Endothelial cell (in vitro differentiated cells): ENCODE measurements at places on chromosomes 4 and X. TPM values are rescaled to one million over a fixed set of nuclear protein-coding genes. Genes with fewer than 3 reads are reported as not detected.

DNA sequence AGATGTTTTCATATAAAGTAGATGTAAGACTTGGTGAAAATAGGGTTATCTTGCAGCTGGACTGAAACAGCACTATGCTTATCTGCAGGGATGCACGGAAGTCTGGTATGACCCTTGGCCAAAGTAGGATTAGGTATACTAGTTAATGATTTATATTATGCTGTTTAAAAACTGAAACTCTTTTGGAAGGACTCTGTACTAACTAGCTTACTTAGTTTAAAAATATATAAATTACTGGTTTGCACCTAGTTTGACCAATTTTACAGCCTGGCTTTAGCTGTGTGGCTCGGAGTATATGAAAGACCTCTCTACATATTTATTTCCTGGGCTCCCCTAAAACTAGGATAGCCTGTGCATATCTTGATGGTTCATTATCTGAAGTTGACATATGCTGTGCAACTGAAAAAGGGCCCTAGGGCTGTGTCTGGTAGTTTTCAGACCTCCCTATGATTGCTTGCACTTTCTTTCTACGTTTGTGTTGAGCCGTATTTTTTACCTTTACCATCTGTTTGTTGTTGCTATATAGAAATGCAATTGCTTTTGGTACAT is 89.2 kb downstream of the TMEM144 start:
- no peaks in the 10 kb centered on the region for H3K4me1 ChIP-seq
- H3K27me3 ChIP-seq: peaks cover 5% of the 10 kb centered on the region
- no peak for DNase-seq
- H3K4me3 ChIP-seq: no peak overlapping the region
- no peaks in the 10 kb centered on the region for H3K36me3 ChIP-seq
- H3K27ac ChIP-seq: no peak overlapping the region

- H3K4me1 ChIP-seq: peaks cover 2% of the 10 kb centered on the region
- peaks cover 5% of the 10 kb centered on the region for H3K27me3 ChIP-seq
- peak overlapping the region; percentile 81 for H3K27ac ChIP-seq
Measured at GRCh38 chr4:185472103-185472542, 590 bp upstream of the CCDC110 start.

Gene HS6ST2
- total RNA-seq: 1.1 TPM

- no peaks in the 10 kb centered on the region for H3K36me3 ChIP-seq
- H3K27me3 ChIP-seq: no peaks in the 10 kb centered on the region
- DNase-seq: no peak
- no peak overlapping the region for H3K4me3 ChIP-seq
- no peak overlapping the region for H3K27ac ChIP-seq
- peaks cover 2% of the 10 kb centered on the region for H3K4me1 ChIP-seq
Measured at GRCh38 chrX:65195621-65196020, 219.4 kb upstream of the ZC4H2 start.

DNA sequence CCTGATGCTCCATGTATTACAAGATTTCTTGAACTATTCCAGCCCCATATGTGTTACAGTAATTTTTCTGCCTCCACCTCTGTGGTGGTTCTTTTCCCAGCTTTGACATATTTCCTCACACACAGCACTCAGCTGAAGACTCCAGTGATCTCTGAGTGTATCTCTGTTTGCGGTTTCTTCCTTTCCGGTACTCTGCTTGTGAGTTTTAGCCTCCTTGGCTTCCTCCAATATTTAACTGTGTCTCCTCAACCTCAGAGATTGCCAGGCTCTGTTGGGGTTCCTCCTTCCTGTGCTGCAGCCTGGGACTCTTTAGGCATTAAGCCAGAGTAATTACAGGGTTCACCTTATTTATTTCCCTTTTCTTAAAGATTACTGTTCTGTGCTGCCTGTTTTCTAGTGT is 73.2 kb downstream of the NFKB1 start:
- peaks cover 19% of the 10 kb centered on the region for H3K36me3 ChIP-seq
- H3K27me3 ChIP-seq: peaks cover 2% of the 10 kb centered on the region
- DNase-seq: no peak
- no peak overlapping the region for H3K4me3 ChIP-seq
- H3K27ac ChIP-seq: peak overlapping the region; percentile 21
